ENCODE measurements at places on chromosomes 2 and 18.

GRCh38 chr18:63859781-63860475 lies 27.6 kb upstream of the SERPINB2 start:
- no peak for DNase-seq

- DNase-seq, result no peak
Measured at GRCh38 chr2:42853549-42854206, 61.3 kb upstream of the HAAO start.

GRCh38 chr2:60945341-60945740 lies 64.0 kb downstream of the REL start:
- no peak for DNase-seq

- no peak for DNase-seq
Measured at GRCh38 chr2:237276716-237277490, 137.1 kb downstream of the COL6A3 start.

GRCh38 chr2:128115921-128116623 lies 25.1 kb downstream of the UGGT1 start:
- DNase-seq, result no peak

DNA sequence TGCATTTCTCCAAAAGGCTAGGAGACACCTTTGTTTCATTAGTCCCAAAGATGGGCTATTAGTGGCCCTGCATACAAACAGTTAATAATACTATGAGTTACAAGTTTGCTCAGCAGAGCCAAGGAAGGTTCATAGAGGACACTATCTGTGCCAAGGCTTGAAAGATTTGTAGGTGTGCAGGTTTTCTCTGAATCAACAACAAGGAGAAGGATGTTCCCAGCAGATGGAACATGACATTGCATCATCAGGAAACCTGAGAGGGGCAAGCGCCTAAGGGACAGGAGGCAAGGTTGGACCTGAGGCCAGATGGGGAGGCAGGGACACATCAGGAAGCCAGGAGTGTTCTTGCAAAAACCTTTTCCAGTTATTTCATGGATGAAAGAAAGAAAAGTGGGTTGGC lies 35.4 kb upstream of the STK17B start:
- no peak for DNase-seq

DNA sequence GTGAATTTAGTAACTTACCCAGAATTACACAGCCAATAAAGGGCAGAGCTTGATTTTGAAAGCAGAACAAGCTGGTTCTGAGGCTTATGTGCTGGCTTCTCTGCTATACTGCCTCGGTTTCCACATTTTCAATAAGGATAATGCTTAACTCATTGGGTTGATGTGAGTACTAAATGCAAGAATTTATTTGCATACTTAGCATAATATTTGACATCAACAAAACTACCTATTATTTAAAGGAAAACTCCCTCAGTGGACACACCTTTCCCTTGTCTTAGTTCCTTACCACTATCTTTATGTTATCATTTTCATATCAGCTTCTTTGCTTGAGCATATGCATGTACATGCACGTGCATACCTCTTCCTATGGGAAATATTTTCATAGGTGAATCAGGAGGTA lies 3.0 kb upstream of the TGFA start:
- no peak for DNase-seq

DNA sequence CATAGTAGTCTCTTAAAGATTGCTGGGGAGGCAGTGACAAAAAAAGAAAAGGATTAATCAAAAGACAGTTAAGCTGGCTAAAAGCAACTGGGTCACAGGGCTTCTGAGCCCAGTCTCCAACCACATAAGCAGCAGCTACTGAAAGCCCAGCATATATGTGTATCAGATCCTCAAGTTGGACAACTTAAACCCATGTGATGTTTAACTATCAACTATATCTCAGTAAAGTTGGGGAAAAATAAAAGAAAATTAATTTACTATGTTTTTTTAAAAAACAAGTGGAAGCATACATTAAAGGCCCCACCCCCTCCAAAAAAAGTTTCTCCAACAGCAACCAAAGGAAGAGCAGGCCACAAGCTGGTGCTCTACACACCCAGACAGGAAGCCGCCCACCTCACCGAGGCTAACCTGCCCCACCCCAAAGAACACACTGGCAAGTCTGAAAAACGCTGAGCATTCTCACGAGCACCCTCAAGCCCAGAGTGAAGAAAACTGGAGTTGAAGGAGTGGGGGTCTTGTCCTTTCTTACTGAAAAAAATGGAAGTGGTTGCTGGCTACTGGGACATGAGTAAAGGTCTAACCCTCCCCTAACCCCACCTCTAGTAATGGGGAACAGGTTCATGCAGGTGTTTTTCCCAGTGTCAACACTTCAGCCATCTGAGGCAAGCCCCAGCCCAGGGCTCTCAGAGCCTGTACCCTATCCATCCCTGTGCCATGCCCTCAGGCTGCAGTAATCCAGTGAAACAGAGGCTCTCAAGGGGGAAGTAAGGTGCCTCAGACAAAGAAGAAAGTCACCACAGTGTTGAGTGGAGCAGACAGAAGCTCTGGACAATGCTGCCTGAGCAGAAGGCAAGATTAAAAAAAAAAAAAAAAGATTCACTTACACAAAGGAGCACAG lies 106.3 kb downstream of the GYPC start:
- no peak for DNase-seq

- DNase-seq, result no peak
Measured at GRCh38 chr2:55119711-55120487, 69.6 kb upstream of the RTN4 start.

DNA sequence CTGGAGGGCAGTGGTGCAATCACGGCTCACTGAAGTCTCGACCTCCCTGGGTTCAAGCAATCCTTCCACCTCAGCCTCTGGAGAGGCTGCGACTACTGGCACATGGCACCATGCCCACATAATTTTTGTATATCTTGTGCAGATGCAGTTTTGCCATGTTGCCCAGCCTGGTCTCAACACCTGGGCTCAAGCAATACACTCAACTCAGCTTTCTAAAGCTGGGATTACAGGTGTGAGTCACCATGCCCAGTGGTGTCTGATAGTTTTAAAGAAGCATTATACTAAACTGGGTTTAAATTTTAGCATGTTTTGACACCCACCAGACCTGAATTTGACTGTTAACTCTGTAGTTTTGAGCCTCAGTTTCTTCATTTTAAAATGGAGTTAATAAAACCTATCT lies 109.4 kb upstream of the SLC38A11 start:
- DNase-seq, result no peak

GRCh38 chr2:12412898-12413305 lies 303.8 kb upstream of the TRIB2 start:
- DNase-seq, result no peak

DNA sequence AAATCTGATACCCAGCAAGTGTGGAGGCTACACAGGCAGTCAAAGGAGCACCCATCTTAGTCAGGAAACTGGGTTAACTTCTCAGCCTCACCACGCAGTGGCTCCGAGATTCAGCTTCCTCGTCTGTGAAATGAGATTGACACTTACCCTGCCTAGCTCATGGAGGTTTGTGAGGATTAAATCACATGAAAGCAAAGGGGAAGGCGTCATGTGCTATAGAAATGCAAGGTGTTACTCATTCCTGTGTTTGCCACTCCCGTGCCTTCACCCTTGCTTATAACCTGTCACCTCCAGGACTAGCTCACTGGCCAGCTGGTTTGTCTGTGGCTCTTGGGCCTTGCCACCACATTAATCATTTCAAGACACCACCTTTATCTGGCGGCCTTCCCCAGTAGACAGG lies 118.9 kb upstream of the FOSL2 start:
- no peak for DNase-seq

GRCh38 chr2:105478670-105479069 lies 79.8 kb upstream of the FHL2 start:
- DNase-seq, result no peak

All from kidney epithelial cell (primary cell).